ENCODE measurements at places on chromosomes 4 and X.

GRCh38 chr4:124085561-124086180 is 626.9 kb downstream of the ANKRD50 start:
- H3K27ac ChIP-seq, result no peak overlapping the region
- H3K36me3 ChIP-seq, result no peaks in the 10 kb centered on the region
- no peaks in the 10 kb centered on the region for H3K27me3 ChIP-seq
- no peak overlapping the region for H3K4me3 ChIP-seq
- no peaks in the 10 kb centered on the region for H3K4me1 ChIP-seq

DNA sequence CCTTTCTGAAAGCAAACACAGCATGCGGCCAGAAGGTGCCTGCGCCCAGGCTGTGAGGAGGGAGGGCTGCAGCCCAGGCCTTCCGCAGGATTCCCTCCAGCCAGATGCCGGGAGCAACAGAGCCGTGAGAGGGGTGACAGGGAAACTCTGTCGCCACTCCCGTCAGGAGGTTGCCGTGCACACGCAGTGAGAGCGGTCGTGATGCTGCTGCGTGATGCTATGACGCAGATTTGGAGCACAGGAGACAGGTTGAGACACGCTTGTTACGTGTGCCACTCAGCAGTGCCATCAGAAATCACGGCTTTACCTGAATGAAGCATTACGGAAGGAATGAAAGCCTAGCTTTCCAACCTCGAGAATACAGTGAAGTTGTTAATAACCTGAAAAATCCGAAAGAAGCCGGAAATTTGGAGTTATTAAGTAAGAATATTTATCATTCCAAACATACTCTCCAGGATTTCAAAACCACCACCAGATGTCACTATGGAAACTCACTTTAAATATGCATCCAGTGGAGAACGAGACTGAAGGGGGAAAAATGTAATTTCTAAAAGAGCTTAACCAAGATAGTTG is 54.4 kb downstream of the FAT1 start:
- peaks cover 22% of the 10 kb centered on the region for H3K4me1 ChIP-seq
- DNase-seq, result no peak
- no peak overlapping the region for H3K27ac ChIP-seq
- H3K4me3 ChIP-seq, result no peak overlapping the region
- H3K27me3 ChIP-seq, result no peaks in the 10 kb centered on the region

- no peak overlapping the region for H3K27ac ChIP-seq
- H3K27me3 ChIP-seq, result no peaks in the 10 kb centered on the region
- no peak for DNase-seq
- H3K36me3 ChIP-seq, result no peaks in the 10 kb centered on the region
These were observed 161.4 kb downstream of the RAB28 start for GRCh38 chr4:13322681-13323101.

GRCh38 chrX:112851161-112851779 is 10.6 kb upstream of the AMOT start:
- DNase-seq, result no peak
- H3K4me1 ChIP-seq, result no peaks in the 10 kb centered on the region
- H3K27ac ChIP-seq, result no peak overlapping the region
- no peaks in the 10 kb centered on the region for H3K27me3 ChIP-seq

GRCh38 chr4:60913671-60914070 is 286.5 kb upstream of the ADGRL3 start:
- no peaks in the 10 kb centered on the region for H3K27me3 ChIP-seq
- no peak overlapping the region for H3K4me3 ChIP-seq
- DNase-seq, result no peak
- H3K27ac ChIP-seq, result no peak overlapping the region

DNA sequence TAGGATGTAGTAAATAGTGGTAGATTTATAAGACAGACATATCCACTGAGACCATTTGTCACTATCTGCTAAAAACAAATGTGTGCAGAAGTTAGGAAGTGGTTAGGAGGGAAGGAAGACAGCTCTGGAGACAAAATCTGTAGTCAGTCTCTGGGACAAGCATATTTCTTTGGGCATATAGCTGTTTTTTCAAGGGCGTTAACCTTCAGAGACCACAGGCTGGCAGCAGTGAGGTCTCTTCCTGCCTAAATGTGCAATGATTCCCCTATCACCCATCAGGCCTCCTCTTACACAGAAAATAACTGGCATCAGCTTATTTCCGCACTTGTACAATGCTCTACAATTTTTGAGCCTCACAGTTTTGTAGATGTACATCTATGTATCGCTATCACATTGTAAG is 6.5 kb downstream of the TMEM150C start:
- H3K27me3 ChIP-seq, result no peaks in the 10 kb centered on the region
- H3K4me3 ChIP-seq, result no peak overlapping the region
- no peak overlapping the region for H3K27ac ChIP-seq
- H3K4me1 ChIP-seq, result no peaks in the 10 kb centered on the region

DNA sequence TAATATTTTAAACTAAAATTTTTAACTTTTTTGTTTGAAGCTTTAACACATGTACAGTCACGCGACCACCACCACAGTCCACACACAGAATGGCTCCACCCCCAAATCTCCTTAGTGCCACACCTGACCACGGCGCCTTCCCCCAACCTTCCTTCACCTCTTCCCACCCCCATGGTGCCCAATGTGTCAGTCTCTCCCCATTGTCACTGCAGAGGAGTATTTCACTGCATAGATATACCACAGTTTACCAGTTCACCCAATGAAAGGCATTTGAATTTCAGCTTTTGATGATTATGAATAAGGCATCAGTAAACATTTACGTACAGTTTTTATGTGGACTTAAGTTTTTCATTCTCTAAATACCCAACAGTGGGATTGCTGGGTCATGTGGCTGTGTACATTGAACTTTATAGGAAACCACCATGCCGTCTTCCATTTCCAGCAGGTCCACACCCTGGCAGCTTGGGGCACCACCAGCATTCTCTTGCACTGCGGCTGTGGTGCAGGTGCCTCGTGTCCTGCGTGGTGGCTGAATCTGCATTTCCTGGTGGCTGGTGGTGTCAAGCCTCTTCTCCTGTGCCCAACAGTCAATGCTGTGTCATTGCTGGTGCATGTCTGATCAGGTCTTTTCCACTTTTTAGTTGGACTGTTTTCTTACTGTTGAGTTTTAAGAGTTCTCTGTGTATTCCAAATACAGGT is 49.0 kb downstream of the CPLX1 start:
- no peak overlapping the region for H3K4me3 ChIP-seq
- peaks cover 11% of the 10 kb centered on the region for H3K4me1 ChIP-seq
- H3K36me3 ChIP-seq, result peaks cover 28% of the 10 kb centered on the region

DNA sequence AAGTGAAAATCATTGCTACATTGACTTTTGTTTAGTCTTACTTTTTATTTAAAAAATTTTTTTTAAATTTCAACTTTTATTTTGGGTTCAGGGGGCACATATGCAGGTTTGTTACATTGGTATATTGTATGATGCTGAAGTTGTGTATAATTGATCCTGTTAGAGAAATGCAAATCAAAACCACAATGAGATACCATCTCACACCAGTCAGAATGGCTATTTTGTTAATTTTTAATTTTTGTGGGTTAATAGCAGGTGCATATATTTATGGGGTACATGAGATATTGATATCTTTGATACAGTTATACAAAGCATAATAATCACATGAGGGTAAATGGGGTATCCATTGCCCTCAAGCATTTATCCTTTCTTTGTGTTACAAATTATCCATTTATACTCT is 34.1 kb downstream of the RBMX2 start:
- DNase-seq, result no peak
- no peak overlapping the region for H3K4me3 ChIP-seq
- no peaks in the 10 kb centered on the region for H3K4me1 ChIP-seq
- no peak overlapping the region for H3K27ac ChIP-seq

- DNase-seq, result no peak
- no peaks in the 10 kb centered on the region for H3K4me1 ChIP-seq
- H3K4me3 ChIP-seq, result no peak overlapping the region
- H3K36me3 ChIP-seq, result no peaks in the 10 kb centered on the region
- H3K27me3 ChIP-seq, result no peaks in the 10 kb centered on the region
These were observed 176.1 kb upstream of the HS3ST1 start for GRCh38 chr4:11604821-11605220.

DNA sequence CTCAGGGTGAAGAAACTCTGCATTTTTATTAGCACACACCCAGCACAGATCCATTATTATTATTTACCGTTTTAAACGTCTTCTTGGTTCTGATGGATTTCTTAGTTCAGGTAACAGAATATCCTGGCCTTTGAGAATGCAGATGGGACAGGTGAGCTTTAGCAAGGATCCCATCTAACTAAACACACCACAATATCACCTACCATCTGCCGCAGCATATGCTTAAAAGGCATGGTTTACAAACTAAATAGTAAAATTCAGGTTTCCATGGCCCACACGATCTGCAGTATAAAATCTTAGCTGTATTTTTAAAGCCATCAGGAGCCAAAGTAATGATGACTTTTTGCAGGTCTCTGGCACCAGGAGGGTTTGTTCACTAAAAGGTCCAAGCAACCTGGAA is 31.7 kb upstream of the GATB start:
- H3K4me1 ChIP-seq, result no peaks in the 10 kb centered on the region
- DNase-seq, result no peak
- H3K36me3 ChIP-seq, result no peaks in the 10 kb centered on the region

- no peak overlapping the region for H3K27ac ChIP-seq
- H3K4me1 ChIP-seq, result peaks cover 2% of the 10 kb centered on the region
- peaks cover 60% of the 10 kb centered on the region for H3K36me3 ChIP-seq
These were observed 35.9 kb upstream of the MSANTD1 start for GRCh38 chr4:3213106-3213425.

DNA sequence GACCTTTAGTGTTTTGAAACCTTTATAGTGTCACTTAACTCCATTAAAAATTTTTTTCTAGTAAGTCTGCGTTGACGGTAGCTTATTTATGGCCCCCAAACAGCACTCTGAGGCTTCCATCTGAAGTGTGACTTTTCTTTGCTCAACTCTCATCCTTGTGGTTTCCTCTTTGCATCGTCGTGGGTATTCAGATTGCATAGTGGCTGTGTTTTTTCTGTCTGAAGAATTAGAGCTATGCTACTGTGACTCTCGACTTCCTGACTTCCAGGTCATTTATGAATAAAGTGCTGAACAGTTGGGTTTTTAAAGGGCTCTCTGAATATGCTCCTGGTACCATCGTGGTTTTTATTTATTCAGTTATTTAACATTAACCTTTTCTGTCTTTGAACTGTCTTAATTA is 44.9 kb downstream of the JADE1 start:
- no peak overlapping the region for H3K4me3 ChIP-seq
- H3K27me3 ChIP-seq, result no peaks in the 10 kb centered on the region
- no peaks in the 10 kb centered on the region for H3K4me1 ChIP-seq

DNA sequence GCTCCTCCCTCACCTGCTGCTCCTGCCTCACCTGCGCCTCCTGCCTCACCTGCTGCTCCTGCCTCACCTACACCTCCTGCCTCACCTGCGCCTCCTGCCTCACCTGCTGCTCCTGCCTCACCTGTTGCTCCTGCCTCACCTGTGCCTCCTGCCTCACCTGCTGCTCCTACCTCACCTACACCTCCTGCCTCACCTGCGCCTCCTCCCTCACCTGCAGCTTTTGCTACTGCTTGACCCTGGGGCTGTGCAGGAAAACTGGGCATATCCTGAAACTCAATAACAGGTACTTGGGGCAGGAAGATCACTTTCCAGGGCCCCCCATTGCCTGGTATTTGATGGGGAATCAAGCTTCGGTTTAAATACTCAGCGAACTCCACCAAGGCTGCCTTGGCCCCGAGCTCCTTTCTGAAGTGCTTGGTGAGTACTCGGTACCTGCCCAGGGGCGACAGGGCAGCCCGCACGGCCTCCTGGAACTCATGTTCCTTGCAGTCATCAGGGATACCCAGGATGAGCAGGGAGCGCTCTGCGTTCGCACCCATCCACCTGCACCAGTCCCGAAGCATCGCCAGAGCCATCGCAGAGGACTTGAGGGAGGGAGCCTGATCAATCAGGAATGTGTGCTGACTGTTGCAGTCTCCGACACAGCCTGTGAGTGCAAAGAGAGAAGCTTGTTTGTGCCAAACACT is 2.7 kb downstream of the PNMA6E start:
- H3K4me1 ChIP-seq, result no peaks in the 10 kb centered on the region
- no peak overlapping the region for H3K4me3 ChIP-seq
- no peaks in the 10 kb centered on the region for H3K36me3 ChIP-seq
- H3K27ac ChIP-seq, result no peak overlapping the region
- peaks cover 4% of the 10 kb centered on the region for H3K27me3 ChIP-seq
- DNase-seq, result peak; percentile 48

GRCh38 chr4:79047316-79047715 is 108.1 kb upstream of the PAQR3 start:
- peaks cover 4% of the 10 kb centered on the region for H3K4me1 ChIP-seq
- no peak overlapping the region for H3K27ac ChIP-seq

DNA sequence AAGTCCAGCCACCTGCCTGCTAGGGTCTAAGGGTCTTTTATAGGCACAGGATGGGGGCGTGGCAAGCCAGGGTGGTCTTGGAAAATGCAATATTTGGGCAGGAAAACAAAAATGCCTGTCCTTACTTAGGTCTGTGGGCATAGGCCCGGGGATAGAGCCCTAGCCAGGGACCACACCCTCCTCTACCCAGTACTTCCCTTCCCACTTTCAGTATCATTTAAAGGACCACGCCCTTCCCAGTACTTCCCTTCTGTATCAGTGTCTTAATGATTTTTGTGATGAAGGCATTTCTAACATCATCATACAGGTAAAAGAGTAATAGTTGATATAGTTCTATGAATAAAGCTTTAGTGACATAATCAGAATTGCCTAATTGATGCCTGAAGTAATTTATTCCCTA is 11.4 kb downstream of the BANK1 start:
- no peaks in the 10 kb centered on the region for H3K36me3 ChIP-seq
- H3K4me3 ChIP-seq, result no peak overlapping the region
- no peak overlapping the region for H3K27ac ChIP-seq
- DNase-seq, result no peak
- no peaks in the 10 kb centered on the region for H3K4me1 ChIP-seq

DNA sequence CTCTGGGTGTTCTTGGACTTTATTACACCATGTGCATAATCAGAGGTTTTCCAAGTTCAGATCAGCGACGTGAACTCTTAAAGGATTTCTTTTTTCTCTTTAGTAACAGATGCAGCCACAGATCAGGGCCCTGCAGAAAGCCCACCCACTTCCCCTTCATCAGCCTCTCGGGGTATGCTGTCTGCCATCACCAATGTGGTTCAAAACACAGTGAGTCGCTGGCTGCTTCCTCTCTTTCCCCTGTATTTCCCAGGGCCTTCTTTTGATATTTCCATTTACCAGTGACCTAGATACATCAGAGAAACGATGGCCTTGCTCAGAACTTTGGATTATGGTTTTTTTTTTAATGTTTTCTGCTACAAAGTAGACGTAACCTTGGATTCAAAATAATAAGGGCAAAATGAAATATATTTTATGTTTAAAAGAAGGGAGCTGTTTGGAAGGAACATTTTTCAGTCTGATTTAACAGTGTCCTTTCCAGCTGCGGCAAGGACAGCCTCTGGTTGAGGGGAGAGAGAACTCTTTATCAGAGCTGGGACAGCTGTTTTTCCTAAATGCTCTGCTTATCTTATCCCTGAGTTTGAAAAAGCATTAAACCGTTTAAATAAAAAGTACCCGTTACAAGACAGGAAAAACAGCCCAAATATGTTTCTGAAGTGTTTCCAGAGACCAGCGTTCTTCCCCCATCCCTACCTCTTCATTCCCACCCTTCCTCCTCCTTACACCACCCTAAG is 38.2 kb downstream of the FAM114A1 start:
- peaks cover 26% of the 10 kb centered on the region for H3K36me3 ChIP-seq
- no peak overlapping the region for H3K4me3 ChIP-seq
- H3K27me3 ChIP-seq, result no peaks in the 10 kb centered on the region
- H3K4me1 ChIP-seq, result peaks cover 14% of the 10 kb centered on the region
- H3K27ac ChIP-seq, result no peak overlapping the region

Measured in pancreas (tissue), 10 donors.